Renal cortical epithelial cell (primary cell): ENCODE measurements at places on chromosomes 2 and 18. TPM values are rescaled to one million over a fixed set of nuclear protein-coding genes. Genes with fewer than 3 reads are reported as not detected.

Gene IL1F10
- not detected in 2 replicates for total RNA-seq

Gene FN1
- total RNA-seq, result 4,728 and 9,084 TPM in 2 replicates

Gene MYO1B
- total RNA-seq, result 157 and 165 TPM in 2 replicates

Gene HOXD9
- total RNA-seq, result 2.4 and 15.7 TPM in 2 replicates

Gene DES
- 0.30 and 0.69 TPM in 2 replicates for total RNA-seq

Gene RAPGEF4
- under 0.01 and 1.2 TPM in 2 replicates for total RNA-seq
